NCI-H2227 treated with DMSO at 0.1 percent for 48 hours (cell line): ENCODE measurements at places on chromosomes 2 and 18.

- DNase-seq, result no peak
Observed at GRCh38 chr2:73897240-73897583, 4.4 kb downstream of the ACTG2 start.

DNA sequence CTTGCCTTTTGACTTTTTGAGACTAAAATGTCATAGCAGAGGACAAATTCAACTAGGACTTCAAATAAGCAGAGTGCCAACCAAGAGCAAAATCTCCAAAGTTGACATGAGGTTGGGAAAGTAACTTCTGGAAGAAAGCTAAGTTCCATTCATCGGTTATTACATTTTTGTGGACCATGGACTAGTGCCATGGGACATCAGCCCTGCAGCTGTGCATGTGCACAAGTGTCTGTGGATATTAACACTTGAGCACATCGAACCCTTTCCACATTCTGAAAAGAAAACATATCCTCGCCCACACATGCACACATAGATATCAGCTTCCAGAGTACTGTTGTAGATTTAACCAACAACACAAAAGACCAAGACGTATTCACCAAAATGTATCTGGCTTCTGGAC, 262.6 kb downstream of the NYAP2 start:
- DNase-seq, result no peak

DNA sequence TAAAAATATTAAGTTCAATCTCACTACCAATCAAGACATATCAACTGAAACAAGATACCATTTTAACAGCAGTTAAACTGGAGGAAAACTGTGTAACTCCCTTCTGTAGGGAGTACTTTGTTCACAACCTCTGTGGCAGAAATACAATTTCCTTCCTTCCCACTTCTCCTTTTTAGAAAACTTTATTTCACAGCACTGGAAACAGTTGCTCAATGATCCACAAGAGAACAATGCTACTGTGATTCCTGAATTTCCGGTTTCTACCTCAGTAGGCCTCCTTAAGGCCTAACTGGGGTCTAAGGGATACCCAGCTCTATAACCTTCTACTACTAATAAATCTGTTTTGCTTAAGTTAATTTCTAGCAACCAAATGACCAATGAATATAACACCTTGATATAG, 14.1 kb downstream of the TLK1 start:
- no peak for DNase-seq

DNA sequence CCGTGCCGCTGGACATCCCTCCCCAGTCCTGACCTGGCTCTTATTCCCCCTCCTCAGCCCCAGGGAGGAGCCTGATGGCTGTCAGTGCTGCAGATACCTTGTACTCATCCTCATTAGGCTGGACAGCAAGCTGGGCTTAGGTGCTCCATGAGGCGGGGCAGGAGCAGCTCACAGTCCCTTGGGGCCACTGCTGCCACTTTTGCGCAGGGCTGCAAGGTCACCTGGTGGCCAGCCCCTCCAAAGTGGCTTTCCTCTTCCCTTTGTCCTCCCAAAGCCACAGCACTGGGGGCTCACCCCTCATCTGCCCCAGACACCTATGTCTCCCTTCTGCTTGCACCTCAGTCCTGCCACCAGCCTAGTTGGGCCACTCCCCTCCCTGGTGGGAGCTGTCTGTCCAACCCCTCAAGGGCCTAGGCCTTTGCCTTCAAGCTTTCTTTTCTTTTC, 60.8 kb downstream of the FAM168B start:
- no peak for DNase-seq

DNA sequence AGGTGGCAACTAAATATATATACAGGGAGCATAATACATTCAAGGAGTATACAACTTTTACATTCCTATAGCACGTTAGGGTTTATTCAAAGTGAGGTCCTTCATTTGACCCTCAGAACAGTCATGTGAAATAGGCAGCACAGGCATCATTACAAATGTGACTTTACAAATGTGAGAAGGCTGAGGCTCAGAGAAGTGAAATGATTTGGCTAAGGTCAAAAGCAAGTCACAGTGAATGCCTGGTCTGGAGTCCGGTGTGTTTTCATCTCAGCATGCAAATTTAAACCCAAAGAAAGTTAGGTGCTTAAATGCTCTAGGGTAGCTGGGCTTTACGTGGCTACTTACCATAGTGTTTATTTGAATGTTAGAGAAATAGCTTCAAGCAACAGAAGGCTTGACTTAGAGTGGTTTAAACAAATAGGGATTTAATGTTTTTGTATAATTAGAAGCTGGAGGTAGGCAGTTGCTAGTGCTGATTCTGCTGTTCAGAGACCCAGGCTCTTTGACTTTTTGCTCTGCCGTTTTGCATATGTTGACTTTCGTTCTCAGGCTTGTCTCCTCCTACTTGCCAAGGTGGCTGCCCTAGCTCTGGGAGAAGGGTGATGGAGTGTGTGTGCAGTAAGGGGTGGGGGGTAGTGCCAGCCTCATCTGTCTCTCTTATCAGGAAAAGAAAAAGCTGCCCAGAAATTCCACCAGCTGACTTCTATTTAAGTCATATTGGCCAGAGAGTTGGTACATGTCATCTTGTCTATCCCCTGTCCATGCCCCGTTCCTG, 89.2 kb downstream of the PLCL1 start:
- DNase-seq, result no peak

- DNase-seq, result no peak
Observed at GRCh38 chr18:36195427-36196122, 8.3 kb downstream of the MOCOS start.

DNA sequence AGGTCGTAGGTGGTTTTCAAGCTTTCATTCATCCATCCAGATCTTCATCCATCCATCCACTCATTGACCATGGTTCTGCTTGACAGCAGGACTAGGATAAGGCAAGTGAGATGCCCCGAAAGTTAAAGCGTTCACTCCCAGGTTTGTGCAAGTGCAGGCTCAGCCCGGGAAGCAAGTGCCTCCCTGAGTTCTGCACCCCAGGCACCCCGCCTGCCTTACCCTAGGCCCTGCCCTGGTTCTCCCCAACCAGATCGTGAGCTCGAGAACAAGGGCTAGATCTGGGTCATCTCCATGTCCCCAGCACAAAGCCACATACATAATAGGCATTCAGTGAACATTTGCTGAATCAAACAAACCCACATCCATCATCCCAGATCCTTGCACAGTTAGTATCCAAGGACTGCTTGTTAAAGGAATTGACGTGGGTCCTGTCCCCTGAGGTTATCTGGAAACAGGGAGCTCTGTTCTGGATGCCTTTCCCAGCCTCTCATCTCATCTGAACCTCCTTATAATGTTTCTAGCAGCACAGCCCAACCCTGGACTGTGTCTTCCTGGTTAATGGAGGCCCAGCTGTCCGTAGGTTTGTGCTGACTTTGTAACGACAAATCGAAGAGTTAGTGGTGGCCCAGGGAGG, 116.1 kb upstream of the GPC1 start:
- DNase-seq, result no peak

GRCh38 chr2:222445227-222445626, 20.9 kb downstream of the SGPP2 start:
- no peak for DNase-seq

- no peak for DNase-seq
Observed at GRCh38 chr18:34467058-34467457, 242.3 kb upstream of the NOL4 start.

- no peak for DNase-seq
Observed at GRCh38 chr2:98412751-98413458, 31.8 kb upstream of the INPP4A start.

DNA sequence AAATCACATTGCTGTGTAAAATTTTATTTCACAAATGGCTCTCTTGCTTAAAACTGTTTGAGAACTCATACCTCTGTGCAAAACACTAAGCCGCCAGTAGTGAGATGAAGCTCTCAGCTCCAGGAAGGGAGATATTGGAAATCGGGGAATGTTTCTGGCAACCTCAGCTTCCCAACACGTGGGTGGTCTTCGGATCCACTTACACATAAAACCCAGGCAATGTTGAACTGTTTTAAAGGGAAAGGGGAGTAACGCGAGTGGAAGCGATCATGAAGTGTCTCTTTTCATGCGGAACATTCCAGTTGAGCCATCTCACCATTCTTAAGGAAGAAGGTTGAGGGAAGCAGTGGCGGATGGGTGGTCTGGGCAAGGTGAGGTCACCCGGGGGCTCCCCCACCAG, 136.8 kb downstream of the ASB1 start:
- no peak for DNase-seq

GRCh38 chr18:28635530-28635929, 458.6 kb upstream of the CDH2 start:
- DNase-seq, result no peak

- DNase-seq, result no peak
Observed at GRCh38 chr2:48355494-48355893, 174.5 kb upstream of the STON1 start.

GRCh38 chr2:12083081-12083581, 336.7 kb downstream of the LPIN1 start:
- DNase-seq, result peak; percentile 49

DNA sequence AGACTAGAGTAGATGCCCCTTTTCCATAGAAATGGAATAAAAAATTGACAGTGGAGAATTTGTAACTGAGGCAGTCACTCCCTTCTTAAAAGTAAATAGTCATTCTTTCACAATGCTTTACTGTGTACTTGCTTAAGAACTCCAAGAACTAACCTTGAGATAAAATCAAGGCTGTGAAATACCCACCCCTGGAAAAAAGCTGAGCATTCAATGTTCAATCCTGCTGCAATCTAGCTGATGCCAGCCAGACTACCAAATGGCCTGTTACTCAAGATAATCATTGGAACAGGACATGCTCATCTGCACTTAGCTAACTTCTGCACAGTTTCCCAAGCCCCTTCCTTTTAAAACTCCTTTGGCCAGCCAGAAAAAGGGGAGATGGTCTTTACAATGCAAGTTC, 367.4 kb upstream of the GULP1 start:
- no peak for DNase-seq

DNA sequence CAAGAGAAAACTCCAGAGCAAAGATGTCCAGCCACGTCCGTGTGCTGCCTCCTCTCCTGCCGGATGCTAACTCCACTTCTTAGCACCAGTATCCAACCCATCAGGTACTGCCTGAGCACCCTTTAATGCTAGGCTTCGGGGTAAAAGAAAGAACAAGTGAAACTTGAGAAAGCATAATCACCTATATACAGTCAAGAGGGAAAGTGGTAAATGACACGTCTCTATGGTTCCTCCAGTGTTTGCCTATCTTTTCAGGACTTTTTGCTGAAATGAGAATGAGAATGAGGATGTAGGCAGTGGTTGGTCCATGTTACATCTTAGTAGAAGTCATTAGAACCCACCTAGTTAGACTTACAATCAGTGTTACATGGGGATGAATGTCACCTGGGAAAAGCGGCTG, 47.9 kb downstream of the EPHA4 start:
- no peak for DNase-seq

DNA sequence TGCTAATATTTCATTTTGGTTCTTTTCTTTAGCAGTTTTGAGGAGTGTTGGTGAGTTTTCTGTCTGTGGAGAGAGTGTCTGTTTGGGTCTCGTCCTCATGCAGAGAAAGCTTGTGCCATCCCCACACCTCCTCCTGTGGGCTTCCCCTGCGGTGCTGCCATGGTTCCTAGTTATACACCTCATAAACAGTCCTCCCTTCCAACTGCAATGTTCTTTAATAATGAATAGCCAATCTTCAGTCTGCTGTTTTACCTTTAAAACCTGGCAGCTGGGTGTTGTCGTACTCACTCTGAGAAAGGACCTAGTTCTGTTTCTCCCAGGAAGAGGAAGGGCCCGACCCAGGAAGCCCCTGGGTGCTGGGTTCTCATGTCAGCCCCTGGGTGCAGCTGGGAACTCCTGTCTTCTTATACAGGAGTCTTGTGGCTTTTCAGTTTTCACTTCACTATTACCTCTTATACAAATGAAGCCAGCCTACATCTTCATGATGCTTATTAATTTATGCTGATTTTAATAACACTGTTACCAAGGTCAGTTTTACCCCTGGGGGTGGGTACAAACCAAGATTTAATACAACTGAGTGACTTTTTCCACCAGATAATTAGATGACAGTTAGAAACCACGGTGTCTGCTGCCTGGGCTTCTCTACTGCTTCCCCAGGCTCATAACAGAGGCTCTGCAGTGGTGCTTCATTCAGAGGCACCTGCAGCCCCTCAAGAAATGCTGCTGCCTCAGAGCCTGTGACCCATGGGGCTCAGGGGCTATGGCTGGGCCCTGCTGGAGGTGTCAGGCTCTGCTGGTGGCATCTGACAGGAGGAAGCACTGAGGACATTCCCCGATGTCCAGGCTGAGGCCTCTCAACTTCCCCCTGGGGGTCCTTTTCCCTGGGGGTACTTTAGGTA, 59.1 kb downstream of the COA5 start:
- DNase-seq, result no peak

DNA sequence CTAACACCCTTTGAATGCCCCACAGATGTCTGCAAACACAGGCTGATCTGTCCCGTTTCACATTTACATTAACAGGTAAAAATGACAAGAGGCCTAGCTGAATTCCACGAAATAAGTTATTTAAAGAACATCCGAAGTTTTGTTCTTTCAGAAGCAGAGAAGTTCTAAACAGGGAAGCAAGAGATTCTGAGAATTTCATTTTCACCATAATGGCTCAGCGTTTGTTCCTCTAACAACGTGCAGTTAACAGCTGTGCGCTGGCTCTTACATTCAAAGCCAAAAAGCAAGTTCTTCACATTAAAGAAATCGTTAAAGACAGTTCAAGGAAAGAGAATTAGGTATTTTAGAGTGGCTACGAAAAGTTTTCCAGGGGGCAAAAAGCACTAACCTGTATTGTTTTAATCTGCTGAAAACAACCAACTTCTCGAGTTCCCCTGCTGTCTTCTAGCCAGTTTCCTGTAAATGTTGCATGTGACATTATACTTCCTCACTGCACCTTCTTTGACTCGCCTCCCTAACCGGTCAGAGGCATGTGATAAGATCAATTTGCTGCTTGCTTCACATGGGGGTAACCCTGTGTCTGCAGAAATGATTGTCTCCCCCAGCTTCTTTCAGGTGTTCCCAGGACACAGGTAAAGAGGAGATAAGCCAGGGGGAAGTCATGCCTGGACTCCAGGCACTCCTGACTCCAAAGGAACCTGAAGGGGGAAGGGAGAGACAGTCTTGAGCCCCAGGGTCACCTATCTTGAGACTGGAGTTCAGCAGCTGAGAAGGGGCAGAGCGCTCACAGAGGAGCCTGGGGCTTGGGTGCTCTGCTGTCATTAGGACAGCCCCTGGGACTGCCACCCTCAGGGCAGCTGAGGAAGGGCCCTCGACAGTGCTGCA, 36.8 kb upstream of the WIPF1 start:
- DNase-seq, result no peak

- no peak for DNase-seq
Observed at GRCh38 chr2:11180653-11181052, 25.4 kb downstream of the SLC66A3 start.

- no peak for DNase-seq
Observed at GRCh38 chr2:201883606-201884369, 77.5 kb downstream of the CDK15 start.

- no peak for DNase-seq
Observed at GRCh38 chr2:10204326-10205161, 82.0 kb downstream of the RRM2 start.

- no peak for DNase-seq
Observed at GRCh38 chr2:57528499-57528898, 518.1 kb upstream of the VRK2 start.

- DNase-seq, result no peak
Observed at GRCh38 chr2:99354070-99354469, 16.9 kb downstream of the EIF5B start.

- DNase-seq, result no peak
Observed at GRCh38 chr18:35089891-35090550, 48.8 kb downstream of the MAPRE2 start.

GRCh38 chr2:228535396-228535795, 353.9 kb upstream of the SPHKAP start:
- no peak for DNase-seq
